Esophagus muscularis mucosa (tissue), 4 donors: ENCODE measurements at places on chromosomes 12 and 14.

DNA sequence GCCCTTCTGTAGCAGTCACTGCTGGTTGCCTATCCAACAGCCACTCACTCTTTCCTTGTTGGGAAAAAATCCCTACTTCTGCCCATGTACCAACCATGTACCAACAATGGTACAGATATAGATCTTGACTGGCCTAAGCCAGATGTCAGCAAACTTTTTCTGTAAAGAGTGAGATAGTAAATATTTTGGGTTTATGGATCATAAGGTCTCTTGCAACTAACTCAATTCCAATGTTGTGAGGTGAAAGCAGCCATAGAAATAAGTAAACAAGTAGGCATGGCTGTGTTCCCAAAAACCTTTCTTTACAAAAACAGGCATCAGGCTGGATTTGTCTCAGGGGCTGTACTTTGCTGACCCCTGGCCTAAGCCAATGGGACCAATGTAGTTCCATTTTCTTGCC is 73.5 kb downstream of the ARMH4 start:
- DNase-seq = no peak
- no peak overlapping the region for H3K4me3 ChIP-seq
- no peaks in the 10 kb centered on the region for H3K27me3 ChIP-seq

GRCh38 chr12:6839482-6840201 is 1.1 kb upstream of the GNB3 start:
- peaks cover 45% of the 10 kb centered on the region for H3K36me3 ChIP-seq
- no peak overlapping the region for H3K4me3 ChIP-seq
- no peak overlapping the region for H3K27ac ChIP-seq
- no peak for DNase-seq
- H3K27me3 ChIP-seq = no peaks in the 10 kb centered on the region
- H3K4me1 ChIP-seq = no peaks in the 10 kb centered on the region

DNA sequence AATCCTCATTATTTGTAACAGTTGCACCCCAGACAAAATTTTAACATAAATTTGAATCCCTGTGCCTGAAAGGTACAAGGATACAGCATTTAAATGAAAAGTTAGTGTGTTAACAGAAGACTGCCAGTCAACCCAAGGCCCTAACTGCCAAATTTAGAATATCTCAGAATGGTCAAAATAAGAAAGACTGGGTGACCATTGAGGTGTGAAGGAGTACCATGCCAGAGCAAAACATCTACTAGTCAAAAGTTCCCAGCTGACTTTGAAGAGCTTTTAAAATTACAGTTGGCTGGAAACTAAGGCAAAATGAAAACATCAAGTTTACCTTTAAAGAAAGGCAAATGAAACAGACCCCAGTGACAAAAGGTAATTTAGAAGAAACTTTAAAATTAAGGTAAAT is 18.4 kb downstream of the SAV1 start:
- DNase-seq = no peak
- no peak overlapping the region for H3K4me3 ChIP-seq
- no peak overlapping the region for H3K27ac ChIP-seq
- no peaks in the 10 kb centered on the region for H3K27me3 ChIP-seq

- H3K36me3 ChIP-seq = no peaks in the 10 kb centered on the region
- no peaks in the 10 kb centered on the region for H3K27me3 ChIP-seq
- no peak overlapping the region for H3K27ac ChIP-seq
- H3K4me1 ChIP-seq = peaks cover 5% of the 10 kb centered on the region
These were observed 8.1 kb downstream of the TMEM260 start for GRCh38 chr14:56587701-56588100.

DNA sequence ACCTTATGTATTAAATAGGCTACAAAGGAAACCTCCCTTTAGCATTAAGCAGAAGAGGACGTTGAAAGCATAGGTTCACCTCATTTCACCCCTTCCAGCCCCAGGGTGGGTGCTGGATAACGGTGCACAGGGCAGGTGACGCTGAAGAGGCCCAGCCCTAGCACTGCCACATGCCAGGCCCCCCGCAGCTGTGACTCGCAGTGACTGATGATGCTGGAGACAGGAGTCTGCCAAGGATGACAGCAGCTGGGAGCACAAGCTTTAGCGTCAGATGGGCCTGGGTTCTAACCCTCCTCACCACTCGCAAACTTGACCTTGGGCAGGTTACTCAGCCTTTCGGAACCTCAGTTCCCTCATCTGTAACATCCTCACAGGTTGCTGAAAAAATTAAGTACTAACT is 76.7 kb downstream of the TBK1 start:
- H3K27ac ChIP-seq = no peak overlapping the region
- no peak for DNase-seq
- H3K36me3 ChIP-seq = no peaks in the 10 kb centered on the region
- no peak overlapping the region for H3K4me3 ChIP-seq
- peaks cover 9% of the 10 kb centered on the region for H3K4me1 ChIP-seq

- no peak overlapping the region for H3K4me3 ChIP-seq
- no peak for DNase-seq
- no peaks in the 10 kb centered on the region for H3K36me3 ChIP-seq
- no peak overlapping the region for H3K27ac ChIP-seq
These were observed 57.7 kb downstream of the RESF1 start for GRCh38 chr12:32016680-32017482.

GRCh38 chr14:64966976-64967375 is 5.2 kb downstream of the RAB15 start:
- H3K4me1 ChIP-seq = peaks cover 13% of the 10 kb centered on the region
- H3K27ac ChIP-seq = no peak overlapping the region
- no peaks in the 10 kb centered on the region for H3K27me3 ChIP-seq
- DNase-seq = no peak
- no peak overlapping the region for H3K4me3 ChIP-seq

DNA sequence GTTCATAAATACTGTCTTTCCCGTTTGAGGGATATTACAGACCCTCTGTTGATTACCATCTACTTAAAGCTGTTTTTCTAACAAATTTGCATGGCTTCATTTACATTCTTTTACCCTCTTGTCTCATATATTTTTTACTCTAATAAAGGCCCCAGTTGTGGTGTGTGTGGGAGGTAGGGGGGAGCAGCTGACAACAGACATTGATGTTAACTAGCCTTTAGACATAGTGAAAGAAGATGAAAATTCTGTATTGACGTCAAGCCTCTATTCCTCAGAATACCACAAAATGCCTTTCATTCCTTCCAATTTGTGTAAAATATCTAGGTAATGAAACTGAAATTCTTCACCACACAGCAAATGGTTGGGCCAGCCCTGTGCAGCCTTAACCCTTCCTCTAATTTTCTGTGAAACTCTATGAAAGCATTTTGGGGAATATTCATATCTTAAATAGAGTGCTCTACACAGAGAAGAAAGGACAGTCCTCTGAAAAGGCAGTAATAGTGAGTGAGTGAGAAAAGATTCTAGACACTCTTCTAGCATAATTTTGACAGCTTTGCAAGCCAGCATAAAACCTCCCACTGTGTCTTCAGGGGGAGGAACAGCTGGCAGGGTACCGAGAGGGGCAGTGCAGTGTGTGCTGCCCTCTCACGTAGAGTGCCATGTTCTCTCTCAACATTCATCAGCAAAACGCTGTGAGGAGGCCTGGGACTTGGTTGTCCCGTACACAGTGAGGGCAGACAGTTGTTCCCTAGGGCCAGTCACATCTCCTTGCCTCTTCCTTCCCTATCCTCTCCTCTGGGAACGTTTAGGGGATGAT is 20.1 kb upstream of the CERS5 start:
- no peak for DNase-seq
- H3K4me3 ChIP-seq = no peak overlapping the region
- H3K27me3 ChIP-seq = no peaks in the 10 kb centered on the region
- H3K36me3 ChIP-seq = peaks cover 17% of the 10 kb centered on the region
- peaks cover 43% of the 10 kb centered on the region for H3K4me1 ChIP-seq

- H3K27ac ChIP-seq = no peak overlapping the region
- no peaks in the 10 kb centered on the region for H3K36me3 ChIP-seq
- DNase-seq = no peak
- H3K4me3 ChIP-seq = no peak overlapping the region
- H3K27me3 ChIP-seq = no peaks in the 10 kb centered on the region
These were observed 876.3 kb upstream of the FOXG1 start for GRCh38 chr14:27890259-27890658.

GRCh38 chr12:123444092-123445026 is 7.9 kb upstream of the RILPL2 start:
- H3K27me3 ChIP-seq = no peaks in the 10 kb centered on the region
- no peak overlapping the region for H3K4me3 ChIP-seq
- H3K36me3 ChIP-seq = no peaks in the 10 kb centered on the region
- H3K27ac ChIP-seq = peak overlapping the region; percentile 60
- peaks cover 21% of the 10 kb centered on the region for H3K4me1 ChIP-seq

GRCh38 chr12:119770146-119770545 is 102.2 kb downstream of the PRKAB1 start:
- DNase-seq = no peak
- no peaks in the 10 kb centered on the region for H3K36me3 ChIP-seq
- H3K27me3 ChIP-seq = no peaks in the 10 kb centered on the region
